GM12891 (cell line): ENCODE measurements at places on chromosomes 6 and 20.

DNA sequence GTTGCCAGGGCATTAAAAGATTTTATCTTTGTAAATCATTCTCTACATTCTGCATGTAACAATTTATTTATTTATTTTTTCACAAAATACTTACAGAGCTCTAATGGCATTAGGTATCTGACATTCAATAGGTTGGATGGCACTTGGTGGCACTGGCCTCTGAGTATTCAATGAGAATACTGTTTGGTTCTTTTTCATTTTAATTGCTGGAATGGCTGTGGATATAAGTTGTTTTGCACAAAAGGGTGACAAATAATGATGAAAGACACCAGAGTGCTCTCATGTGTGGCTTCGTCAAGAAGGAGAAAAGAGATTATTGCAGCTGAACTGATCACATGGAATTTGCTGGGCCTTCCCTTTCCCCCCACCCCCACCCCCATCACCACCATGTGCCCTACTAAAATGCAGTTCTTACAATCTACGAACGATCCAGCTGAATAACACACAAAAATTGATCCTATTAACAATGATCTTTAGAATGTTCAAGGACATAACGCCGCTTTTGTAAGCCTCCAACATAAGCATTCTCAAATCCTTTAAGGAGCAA, 195.2 kb upstream of the POU3F2 start:
- no peak for DNase-seq

- no peak for DNase-seq
Measured at GRCh38 chr6:152673236-152673635, 24.5 kb upstream of the MYCT1 start.

GRCh38 chr6:53309059-53309900, 39.5 kb downstream of the ELOVL5 start:
- no peak for DNase-seq

GRCh38 chr20:36463212-36464061, 77.9 kb upstream of the MYL9 start:
- DNase-seq: no peak

- no peak for DNase-seq
Measured at GRCh38 chr20:10492065-10492464, 57.0 kb downstream of the SLX4IP start.

DNA sequence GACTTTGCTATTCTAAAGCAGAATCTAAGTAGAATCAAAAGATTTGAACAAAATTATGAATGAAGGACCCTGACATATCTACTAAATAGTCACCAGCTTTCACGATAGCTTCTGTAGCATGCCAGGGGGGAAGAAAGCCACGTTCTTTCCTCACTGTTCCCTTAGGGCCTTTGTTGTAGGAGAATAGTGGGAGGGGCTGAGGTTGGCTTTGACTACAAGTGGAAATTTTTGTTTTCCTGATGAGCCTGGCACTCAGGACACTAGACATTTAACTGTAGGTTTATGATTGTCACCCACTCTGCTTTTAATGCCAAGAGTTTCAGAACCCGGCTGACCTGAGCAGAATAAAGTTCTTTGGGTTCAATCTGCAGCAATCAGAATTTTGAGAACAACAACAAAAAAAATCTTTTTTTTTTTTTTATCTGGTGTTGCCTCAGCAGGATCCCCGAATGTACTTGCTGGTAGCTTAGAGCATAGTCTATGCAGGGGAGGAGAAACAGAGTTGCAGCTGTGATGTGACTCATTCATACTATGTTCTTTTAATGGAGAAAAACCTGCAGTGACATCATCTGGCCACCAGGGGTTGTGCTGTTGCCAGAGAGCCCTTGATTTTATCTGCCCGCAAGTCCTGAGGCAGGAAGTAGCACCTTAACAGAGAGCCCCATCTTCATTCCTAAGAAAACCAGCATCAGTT, 38.5 kb downstream of the TPD52L1 start:
- peak; percentile 22 for DNase-seq

- DNase-seq: no peak
Measured at GRCh38 chr6:156957931-156958547, 180.9 kb downstream of the ARID1B start.

GRCh38 chr6:158640519-158640918, 4.0 kb downstream of the DYNLT1 start:
- no peak for DNase-seq
